ENCODE measurements at places on chromosomes 13 and 19.

DNA sequence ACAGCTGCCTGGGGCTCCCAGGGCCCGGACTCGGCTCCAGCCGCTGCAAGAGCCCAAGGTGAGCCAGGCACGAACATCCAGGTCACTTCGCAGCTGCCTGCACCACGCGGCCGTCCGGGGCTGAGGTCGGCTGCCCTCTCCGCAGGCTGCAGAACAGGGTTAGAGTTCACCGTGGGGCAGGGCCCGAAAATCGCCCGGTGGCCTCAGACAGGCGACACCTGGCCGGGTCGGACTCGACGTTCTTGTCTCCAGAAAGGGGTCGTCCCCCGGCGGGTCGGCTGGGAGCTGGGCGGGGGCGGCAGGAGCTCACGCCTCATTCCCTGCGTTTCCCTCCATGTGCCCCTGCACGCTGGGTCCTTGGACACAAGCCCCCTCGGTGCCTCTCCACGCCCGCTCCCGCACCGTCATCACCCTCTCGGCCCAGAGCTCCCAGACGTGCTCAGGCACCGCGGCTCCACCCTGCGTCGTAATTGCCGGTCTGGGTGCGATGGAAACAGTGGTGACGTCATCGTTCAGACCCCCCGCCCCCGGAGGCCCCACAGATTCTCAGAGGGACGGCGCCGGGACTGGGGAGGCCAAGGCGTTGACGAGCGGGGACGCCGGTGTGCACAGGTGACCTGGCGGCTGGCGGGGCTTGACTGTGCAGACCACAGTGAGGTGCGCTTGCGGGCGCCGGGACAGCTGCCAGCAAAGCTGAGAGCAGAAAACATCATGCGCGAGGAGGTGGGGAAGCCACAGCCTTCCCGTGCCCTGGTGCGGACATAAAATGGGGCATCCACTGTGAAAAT, 4.0 kb upstream of the GRIN3B start:
- peak; percentile 36 for DNase-seq

DNA sequence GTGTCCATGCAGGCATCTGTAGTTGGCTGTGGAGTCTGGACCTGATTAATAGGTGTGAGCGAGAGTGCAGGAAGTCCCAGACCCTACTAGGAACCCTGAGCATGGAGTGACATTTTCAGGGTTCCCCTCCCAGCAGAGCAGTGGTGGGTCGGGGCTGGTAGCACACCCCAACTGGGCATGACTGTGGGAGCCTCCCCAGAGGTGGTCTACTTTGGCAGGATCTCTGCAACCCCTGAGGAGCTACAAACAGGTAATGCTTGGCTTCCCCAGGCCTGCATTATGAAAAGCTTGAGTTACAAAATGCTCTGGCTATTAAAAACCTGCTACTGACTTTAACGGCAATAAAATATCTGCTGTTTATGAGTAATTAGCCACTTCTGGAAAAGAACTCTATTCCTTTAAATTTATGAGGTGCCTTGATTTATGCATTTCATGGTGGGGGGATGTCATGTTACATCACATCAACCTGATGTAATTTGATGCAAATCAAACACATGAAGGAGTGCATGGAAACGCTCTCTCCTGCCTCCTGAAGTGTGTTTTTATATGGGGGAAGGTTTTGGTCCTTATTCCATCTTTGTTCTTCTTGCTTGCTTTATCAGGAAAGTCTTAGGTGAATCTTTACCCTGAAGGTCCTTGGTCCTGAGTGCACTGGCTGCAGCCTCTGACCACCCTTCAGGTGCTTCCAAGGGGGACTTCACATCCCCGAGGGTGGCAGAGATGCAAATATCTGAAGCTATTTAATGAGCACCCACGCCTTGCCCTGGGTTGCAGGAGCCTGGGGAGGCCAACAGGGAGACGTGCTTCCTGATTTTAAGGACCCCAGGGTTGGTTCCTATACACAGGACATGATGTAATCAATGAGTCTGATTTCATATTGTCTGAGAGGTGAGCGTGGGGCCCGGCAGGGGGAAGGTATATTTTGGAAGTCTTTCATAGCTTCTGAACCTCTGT, 54.0 kb downstream of the ZNF536 start:
- no peak for DNase-seq

- no peak for DNase-seq
Observed at GRCh38 chr13:50126263-50126992, 111.2 kb downstream of the KCNRG start.

DNA sequence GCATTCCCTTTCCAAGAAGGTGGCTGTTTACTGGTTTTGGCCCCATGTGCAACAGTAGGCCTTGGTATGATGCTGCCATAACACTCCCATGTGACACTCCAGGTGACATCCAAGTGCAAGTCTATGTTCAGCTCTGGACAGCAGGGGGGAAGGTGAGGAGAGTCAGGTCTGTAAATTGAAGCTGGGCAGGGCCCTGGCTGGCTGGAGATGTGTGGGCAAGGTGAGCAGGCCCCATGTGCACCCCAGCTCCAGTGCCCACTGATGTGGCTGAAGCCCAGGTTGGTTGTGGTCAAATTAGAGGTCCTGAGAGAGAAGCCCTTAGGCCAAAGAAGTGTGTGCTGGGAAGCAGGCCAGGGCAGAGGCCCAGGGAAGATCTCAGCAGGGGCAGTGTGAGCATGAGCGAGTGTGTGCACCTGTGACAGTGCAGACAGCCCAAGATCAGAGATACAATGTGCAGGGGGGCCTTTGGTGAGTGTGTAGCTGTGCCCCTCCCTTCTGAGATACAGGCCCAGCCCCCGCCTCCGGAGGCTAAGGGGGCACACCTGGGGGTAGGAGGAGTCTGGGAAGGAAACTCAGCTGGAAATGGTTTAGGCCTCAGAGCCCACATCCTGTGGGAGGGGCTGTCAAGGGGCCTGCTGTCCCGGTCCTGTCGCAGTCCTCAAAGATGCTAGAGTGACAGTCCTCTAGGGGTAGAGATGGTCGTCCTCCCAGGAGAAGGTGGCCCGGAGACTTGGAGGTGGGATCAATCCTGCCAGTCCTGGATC, 18.6 kb downstream of the DEDD2 start:
- no peak for DNase-seq

GRCh38 chr19:39795001-39795400, 16.3 kb downstream of the LEUTX start:
- DNase-seq: no peak

GRCh38 chr13:25744178-25744577, 307.6 kb downstream of the SHISA2 start:
- DNase-seq: no peak

DNA sequence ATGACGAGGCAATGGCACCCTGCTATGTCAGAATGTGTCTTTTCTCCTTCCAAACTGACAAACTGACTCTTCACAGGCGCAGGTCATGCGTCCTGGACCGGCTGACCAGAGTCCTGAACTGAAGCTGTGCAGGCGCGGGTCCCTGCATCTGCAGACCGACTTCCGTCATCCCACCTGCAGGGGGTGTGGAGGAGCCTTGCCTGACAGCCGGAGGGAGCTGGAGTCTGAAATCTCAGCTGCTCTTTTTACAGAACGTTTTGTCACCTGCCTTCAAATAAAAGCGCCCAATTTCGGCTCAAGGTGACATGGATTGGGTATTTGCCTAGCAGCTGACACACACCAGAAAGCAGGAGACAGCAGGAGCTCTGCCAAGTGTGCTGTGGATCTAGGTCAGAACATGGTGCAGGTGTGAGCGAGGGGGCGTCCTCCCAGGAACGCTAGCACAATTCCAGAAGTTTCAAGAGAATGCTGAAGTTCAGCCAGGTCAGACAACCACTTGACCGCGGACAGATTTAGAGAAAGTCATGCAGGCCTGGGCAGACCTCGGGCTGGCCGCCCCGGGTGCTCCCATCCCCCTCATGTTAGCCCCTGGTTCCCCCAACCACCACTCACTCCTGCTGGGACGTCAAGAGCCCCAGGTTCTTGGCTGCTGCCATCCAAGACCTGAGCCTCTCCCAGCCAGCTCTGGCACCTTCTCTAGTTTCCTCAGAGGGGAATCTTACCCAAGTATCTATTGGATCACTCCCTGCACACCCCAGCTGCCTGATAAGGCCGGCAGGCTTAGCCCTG, 32.8 kb downstream of the ELL start:
- no peak for DNase-seq

DNA sequence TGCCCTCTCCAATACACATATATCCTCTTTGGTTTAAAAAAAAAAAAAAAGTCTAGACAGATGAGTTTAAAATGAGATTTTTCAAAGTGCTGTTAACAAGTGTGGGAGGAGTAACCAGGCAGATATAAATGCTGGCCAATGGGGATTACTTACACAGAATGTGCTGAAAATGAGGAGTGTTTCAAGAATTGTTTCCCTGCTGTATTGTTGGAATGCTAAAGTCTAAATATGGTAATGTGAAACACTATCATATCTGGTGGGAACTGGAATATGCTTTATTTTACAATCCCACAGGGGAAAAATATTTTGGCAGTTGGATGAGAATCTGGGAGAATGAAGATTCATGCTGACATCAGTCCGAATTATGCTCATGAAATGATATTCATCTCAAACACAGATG, 250.7 kb downstream of the DCT start:
- DNase-seq: no peak

DNA sequence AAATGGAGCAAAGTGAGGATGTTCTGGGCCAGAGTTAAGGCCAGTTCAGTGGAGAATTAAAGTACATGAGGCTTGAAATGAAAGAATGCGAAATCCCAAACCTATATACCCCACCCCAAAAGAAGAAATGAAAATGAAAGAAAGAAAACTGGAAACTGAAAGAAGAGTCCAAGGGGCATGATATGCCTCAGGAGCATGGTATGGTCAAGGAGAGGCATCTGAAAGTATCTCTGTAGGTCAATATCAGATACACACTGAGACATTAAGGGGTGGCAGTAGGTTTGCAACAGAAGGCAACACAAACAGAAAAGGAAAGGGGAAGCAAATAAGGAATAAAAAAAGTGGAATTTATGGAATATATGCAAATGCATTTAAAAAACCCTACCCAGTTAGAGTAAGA, 166.5 kb downstream of the COG6 start:
- DNase-seq: no peak

GRCh38 chr13:30065181-30065580, 214.8 kb upstream of the UBL3 start:
- no peak for DNase-seq

DNA sequence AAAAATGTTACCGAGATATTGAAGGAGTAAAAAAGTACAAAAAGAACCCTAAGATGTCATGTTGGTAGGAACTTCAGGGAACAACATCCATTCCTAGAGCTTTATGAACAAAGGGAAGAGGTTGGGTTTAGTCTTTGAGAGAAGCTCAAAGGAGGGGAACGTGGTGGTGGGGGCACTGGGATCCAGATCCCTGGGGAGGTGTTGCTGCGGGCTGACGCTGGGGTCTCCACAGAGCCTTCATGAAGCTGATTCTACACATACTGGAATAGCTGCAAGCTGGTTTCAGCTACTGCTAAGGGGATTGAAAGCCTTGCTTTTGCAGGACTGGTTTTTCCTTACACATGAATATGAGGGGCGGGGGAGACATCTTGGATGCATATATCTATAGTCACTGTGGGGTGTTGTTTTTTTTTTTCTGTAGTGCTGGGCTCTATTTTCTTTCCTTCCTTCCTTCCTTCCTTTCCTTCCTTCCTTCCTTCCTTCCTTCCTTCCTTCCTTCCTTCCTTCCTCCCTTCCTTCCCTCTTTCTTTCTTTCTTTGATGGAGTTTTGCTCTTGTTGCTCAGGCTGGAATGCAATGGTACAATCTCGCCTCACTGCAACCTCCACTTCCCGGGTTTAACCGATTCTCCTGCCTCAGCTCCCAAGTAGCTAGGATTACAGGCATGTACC, 6.5 kb upstream of the MZF1 start:
- DNase-seq: no peak

DNA sequence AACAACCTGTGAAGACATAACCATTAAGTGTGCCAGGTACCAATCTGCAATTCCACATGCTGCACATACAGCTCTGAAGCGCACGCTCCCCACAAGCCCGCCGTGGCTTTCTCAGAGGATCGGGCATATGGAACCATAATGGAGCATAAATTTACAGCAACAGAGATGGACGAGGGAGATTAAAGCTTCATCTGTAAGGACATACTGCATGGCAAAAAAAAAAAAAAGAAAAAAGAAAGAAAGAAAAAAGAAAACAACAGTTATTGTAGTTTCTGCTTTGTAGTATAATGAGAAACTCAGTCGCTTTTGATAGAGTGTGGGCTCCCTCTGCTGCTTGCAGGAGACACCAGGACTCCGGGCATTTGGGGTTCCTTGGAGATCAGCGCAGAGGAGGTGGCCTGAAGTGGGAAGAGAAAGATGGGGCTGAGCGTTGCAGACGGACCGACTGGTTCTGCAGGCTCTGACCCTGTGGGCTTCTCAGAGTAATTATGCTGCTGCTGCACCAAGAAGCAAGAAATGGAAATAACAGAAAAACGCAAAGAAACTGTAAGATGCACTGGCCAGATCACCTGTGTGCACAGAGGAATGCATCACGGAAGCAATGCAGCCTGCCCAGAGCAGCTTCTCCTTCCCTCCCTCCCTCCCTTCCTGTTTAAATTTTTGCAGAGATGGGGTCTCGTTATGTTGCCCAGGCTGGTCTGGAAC, 10.8 kb upstream of the PDCD5 start:
- DNase-seq: peak; percentile 58

DNA sequence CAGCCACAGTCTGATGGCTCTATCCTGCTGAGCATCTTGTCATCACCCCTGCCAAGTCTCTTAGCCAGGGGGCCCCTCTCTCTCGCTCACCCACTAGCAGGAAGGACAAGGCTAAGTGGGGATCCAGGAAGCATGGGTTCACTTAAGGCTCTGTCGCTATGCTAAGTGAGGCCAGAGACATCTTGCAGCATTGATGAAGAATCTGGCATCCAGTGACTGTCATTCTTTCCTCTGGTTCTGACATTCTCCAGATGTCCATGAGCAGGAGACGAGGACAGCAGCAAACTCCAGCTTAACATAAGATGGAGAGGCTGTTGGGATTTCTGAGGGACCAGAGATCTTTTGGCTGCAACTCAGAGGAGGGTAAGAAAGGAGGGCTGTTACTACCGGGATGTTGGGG, 230.2 kb downstream of the TSHZ3 start:
- no peak for DNase-seq

GRCh38 chr13:112996671-112997091, 27.7 kb downstream of the MCF2L start:
- no peak for DNase-seq

- DNase-seq: no peak
Observed at GRCh38 chr19:4077007-4077374, 10.3 kb upstream of the ZBTB7A start.

DNA sequence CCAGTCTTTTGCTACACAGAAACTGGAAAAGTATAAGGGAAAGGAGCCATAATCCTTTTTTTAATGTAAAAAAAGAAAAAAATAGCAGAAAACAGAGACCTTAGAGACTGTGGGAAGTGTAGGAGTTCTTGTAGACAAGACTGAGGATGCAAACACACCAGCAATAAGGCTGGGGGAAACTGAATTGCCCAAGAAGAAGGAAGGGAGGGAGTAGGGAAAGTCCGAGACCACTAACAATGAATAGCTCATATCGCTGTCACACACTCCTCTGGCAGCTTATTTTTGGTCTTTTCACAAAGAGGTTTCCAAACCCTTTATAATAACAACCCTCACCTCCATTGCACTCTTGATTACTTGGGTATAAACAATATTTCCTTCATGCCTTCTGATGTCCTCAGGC, 952.0 kb downstream of the SLITRK5 start:
- no peak for DNase-seq

All from T-helper 2 cell (primary cell).